ENCODE measurements at places on chromosomes 5 and 9. TPM values are rescaled to one million over a fixed set of nuclear protein-coding genes. Genes with fewer than 3 reads are reported as not detected.

Gene BHMT2
- total RNA-seq = 3.7 TPM

Gene UHRF2
- total RNA-seq = 95.0 TPM

Gene TAF7
- total RNA-seq = 90.2 TPM

Gene MARCOL
- not detected for total RNA-seq

Gene PKN3
- total RNA-seq = 0.28 TPM

Gene LCN2
- total RNA-seq = not detected

Gene LECT2
- not detected for total RNA-seq

Gene PCDHGA4
- 8.2 TPM for total RNA-seq

Gene MAST4
- 4.4 TPM for total RNA-seq

Gene OTULINL
- 0.56 TPM for total RNA-seq

Data from regular cardiac myocyte (primary cell).